8988T (cell line): ENCODE measurements at places on chromosomes 1 and 21.

DNA sequence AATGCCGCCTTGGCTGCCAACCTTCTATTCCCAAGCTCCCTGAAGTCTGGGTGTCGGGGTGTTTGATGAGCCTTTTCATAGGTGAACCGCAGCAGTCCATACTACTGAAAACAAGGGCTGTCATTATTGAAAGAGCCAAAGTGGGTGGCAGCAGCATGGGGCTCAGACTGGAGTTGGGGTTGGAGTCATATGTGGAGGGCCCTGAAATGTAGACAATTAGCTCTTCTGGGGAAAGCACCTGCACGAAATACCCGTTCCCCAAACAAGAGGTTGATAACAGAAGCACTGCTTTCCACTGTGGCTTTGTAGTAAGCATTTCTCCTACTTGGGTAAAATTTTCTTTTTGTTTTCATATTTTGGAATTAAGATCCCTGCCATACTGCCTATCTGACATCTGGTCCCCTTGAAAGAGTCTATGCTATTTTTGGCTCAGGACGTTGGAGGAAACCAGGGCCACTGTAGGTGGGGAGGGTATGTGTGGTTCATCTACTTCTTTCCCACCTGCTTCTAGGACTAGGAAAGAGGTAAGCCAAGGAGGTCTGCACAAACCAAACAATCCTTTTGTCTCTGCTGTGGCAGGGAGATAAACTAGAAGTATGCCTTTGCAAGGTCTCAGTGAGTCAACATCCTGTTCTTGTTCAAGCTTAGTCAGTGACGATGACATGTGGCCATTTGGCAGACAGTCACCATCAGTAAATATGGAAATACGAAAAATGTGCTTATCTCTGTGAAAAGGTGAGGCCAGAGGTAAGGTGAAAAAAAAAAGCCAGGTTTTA is 197.0 kb upstream of the UBE2U start:
- no peak for DNase-seq

DNA sequence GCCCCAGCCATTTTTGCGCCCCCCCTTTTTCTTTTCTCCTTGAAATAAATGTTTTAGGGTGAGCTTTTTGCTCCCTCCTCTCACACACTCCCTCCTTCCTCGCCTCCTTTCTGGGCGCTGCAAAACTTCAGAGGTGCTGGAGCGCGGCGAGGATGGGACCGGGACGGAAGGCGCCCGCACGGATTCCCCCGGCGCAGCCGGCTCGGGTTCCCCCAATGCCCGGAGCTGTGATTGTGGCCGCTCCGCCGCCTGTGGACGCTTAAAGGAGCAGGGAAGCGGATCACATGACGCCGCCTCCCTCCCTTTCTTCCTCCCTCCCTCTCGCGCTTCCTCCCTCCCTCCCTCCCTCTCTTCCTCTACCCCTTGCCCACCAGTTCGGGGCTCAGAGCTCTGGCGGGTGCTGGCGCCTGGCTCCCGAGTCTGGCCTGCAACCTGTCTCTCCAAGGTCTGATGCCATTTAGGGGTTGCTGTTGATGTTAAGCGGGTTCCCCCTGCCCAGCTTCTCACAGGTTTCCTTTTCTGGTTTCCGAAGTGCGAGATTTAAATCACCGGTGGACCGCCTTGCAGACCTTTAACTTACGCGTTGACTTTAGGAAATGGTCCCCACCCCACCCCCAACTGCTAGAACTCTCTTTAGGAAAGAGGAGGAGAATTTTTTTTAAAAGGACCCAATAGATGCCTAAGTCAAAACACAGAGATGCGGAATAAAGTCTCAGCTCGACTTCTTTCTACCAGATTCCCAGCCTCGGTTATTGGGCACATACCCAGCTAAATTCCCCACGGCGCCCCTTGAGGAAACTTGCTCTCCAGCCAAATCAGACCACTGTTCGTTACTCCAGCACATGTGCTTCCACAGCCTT is at the start of gene WLS:
TSS of gene WLS (minus strand) at position 235 of the 860 bp plus-strand sequence. CDS start at position 11, 224 bp downstream.
- DNase-seq: peak; percentile 33

DNA sequence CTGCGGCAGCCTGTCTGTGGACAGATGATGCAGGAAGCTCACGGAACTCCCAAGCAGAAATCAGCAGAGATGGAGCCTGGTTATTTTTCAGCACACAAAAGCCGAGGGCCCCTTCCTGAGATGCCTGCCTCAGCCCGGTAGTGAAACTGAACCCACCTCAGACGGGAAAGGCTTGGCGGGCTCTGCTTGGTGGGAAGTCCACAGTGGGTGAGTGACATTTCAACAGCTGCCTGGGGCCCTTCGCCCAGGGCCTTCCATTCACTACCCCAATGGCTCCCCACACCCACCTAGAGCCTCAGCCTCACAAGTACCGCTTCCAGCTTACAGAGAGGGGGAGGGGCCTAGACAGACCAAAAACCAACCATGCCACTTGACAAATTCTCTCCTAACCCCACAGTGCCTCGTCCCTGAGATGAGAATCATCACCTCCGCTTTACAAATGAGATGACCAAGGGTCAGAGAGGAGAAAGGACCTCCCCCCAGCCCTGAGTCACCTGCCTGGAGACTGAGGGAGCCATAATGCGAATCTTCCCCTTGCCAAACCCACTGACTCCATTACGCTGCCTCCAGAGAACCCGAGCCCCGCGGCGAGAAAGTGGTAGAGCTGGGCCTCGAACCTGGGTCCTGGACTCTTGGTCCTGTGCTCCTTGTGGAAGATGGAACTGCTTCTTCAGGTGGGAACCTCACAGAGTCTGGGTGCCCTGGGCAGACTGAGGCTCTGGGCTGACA is 3.4 kb upstream of the ECE1 start:
- DNase-seq: no peak

DNA sequence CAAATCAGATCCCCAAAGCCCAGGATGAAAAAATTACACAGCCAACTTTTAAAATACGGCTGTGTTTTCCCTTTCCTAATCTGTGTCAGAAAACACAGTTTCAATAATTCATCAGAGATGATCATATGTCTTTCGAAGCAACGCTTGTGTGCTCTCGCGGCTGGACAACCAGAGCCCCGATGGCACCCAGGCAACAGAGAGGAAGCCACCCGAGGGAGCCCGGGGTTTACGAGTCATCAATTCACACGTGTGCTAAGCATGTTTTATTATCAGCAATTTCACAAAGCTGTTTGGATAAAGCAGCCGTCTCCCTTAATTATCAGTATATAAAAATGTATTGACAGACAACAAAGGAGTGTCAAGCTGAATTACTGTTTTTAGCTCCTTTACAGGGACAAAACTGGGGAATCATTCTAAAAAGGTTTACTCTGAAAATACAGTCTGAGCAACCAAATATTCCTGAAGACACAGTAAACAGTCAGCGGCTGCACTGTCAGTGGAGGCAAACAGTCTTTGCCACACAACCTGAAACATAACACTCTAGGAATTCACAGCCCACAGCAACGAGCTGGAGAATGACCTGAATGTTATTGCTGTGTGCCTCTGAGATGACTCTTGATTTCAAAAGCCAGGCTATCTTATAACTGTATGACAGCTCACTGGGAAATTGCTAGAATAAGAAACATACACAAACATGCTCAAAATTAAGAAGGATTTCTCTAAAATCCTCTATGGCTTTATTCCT is 201.0 kb downstream of the SIPA1L2 start:
- DNase-seq: no peak

- no peak for DNase-seq
Measured at GRCh38 chr1:97338347-97338746, 582.5 kb downstream of the DPYD start.

DNA sequence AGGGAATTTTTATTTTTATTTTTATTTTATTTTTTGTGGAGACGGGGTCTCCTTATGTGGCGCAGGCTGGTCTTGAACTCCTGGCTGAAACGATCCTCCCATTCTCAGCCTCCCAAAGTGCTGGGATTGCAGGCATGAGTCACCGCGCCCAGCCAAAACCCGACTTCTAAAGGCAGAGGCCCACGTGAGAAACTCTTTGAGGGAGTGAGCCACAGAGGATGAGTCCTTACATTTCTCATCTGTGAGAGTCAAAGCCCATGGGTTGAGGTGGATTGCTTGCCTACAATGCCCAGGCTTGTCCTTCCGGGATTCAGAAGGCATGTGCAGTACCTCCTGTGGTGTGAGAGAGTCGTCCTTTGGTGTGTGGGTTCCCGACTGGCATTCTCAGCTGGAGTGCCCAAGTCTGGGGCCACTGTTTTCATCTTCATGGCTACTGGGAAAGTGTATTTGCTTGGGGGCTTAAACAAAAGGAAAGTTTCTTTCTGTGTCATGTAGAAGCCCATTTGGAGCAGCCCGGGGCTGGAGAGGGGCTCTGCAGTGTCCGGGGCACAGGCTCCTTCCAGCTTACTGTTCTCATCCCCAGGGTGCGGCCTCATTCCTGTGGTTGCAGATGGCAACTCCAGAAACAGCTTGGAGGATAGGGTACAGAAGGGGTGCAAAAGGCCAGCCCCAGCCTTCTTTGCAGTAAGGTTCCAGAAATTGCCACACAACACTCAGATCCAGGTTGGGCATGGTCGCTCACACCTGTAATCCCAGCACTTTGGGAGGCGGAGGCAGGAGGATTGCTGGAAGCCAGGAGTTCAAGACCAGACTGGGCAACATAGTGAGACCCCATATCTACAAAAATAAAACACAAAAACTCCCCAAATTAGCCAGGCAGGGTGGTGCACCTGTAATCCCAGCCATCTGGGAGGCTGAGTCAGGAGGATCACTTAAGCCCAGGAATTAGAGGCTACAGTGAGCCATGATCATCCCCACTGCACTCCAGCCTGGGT is 29.4 kb upstream of the CSF3R start:
- no peak for DNase-seq

DNA sequence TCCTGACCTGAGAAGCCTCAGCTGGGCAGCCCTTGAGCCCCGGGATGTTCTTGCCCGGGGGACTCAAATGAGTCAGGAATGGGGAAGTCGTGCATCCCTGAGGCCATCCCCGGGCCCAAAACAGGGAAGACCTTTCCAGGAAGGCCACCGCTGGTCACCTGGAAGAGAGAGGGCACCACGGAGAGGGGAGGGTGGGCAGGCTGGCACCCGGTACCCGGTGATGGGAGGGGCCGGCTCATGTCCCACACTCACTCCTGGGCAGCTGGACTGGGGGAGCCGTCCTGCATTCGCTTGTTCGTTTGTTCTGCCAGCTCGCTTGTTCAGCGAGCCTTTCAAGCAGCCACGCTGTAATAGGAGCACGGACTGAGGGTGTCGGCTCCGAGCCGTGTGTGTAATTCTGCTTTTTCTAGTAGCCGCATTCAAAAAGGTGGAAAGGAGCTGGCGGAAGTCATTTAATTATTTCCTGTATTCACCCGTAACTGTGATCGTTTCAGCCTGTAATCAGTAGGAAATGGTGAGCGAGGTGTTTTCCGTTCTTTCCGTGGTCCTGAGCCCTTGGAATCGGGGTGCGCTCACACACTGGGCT is 48.4 kb upstream of the CCDC27 start:
- DNase-seq: no peak

DNA sequence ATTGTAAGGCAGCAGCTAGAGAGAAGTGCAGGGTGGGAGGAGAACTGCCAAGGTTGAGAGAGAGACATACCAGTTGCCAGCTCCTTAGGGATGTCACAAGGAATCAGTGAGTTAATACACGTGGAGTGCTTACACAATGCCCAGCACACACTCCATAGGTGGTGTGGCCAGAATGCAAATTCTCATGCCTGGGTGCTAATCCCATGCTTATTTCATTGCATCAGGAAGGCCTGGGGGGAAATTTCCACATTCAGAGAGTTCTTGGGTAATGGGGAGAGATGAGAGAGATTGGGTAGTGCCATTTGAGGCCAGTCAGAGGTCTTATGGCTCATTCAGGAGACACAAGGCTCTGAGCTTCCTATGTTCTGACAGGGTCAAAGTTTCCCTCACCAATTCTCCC is 38.7 kb downstream of the GJA5 start:
- DNase-seq: no peak

- DNase-seq: no peak
Measured at GRCh38 chr1:229434005-229434640, at the start of gene ACTA1. ACTA1 (minus strand) TSS chr1:229434094; CDS start chr1:229433115, 979 bp downstream.

GRCh38 chr1:198878566-198878965 is 239.7 kb downstream of the PTPRC start:
- no peak for DNase-seq

GRCh38 chr1:51648180-51649109 is 31.6 kb downstream of the OSBPL9 start:
- no peak for DNase-seq

DNA sequence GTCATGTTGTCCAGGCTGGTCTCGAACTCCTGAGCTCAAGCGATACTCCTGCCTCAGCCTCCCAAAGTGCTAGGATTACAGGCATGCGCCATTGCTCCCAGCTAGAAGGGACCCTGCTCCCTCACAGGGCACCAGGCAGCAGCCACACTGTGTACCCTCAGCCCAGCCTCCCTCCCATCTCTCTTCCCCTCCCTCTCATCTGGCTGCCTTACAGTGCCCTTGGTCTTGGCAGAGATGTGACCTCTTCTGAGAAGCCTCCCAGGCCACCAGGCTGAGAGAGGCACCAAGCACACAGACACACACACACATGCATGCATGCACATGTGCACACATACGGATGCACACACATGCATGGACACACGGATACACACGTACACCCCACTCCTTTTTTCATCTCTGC is 25.0 kb downstream of the EPHA2 start:
- no peak for DNase-seq

DNA sequence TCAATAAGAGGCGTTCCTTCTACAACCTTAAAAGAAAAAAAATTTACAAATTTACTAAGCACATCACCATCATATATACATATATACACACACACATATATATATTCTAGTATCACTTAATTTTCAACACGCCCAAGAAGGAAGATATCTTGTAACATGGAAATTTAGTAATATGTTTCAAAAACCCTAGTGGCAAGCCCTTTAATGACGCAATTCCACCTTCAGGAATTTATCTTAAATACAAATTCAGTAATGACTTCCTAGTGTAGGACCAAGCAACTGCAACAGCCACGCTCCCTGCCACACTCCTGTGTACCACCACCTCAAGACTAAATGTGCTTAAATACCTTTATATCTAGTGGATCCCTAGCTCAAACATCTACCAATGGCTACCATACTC is 12.5 kb downstream of the LBR start:
- no peak for DNase-seq

- DNase-seq: no peak
Measured at GRCh38 chr21:22083899-22084298, 1085.7 kb downstream of the NCAM2 start.

DNA sequence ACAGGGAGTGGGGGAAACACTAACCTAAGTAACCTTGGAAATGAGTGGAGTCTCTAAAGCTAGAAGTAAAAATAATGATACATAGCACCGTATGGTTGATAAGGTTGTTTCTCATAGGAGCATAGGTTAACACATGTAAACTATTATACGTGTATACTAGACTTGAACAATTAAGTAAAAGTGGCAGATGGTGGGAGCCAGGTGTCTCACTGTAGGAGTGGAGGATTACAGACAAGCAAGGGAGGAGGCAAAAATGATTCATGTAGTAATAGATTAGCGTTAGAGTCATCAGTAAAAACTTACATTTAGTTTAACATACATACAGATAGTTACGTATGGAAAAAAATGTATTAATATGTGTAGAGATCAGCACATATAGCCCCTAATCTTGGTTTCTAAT is 138.4 kb upstream of the DSCAM start:
- DNase-seq: no peak

GRCh38 chr1:244163861-244164510 is 112.9 kb downstream of the ZBTB18 start:
- DNase-seq: peak; percentile 40
